Naive B cell (primary cell): ENCODE measurements at places on chromosomes 5 and 9.

DNA sequence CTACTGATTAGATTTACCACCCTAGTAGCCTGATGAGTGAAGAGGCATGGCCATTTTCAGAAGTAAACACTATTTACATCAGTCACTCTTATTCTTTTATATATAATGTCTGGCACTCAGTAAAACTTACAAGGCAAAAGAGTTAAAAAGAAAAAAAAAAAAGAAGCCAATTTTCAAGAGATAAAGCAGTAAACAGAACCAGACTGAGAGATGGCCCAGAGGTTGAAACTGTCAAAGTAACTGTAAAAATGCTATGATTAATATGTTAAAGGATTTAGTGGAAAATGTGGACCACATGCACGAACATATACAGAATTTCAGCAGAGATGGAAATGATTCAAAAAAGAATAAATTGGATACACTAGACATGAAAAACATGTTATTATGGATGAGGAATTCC, 6.4 kb upstream of the GPR150 start:
- no peak for DNase-seq

- DNase-seq, result no peak
Observed at GRCh38 chr9:132516911-132517310, 65.5 kb upstream of the BARHL1 start.

GRCh38 chr5:132313961-132314432, 19.8 kb downstream of the SLC22A4 start:
- DNase-seq, result no peak

GRCh38 chr5:154287136-154287535, 96.6 kb downstream of the GALNT10 start:
- no peak for DNase-seq

DNA sequence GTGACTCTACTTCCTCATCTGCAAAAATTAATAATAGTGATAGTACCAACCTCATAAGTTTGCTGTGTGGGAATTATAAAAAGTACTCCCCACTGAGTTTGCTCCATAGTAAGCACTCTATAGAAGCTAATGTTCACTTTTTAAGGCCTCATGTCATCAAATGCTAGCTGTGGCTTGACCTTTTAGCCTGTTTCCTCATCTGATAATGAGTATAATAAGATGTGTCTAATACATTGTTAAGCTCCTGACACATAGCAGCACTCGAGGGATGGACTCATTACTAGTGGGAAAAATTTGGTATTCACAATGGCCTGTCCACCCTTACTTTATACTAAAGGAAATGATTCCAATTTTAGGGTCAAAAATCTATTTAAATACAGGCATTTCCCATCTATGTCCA, 26.1 kb upstream of the CAST start:
- DNase-seq, result no peak

GRCh38 chr5:63923914-63924313, 38.3 kb downstream of the HTR1A start:
- no peak for DNase-seq
